ENCODE measurements at places on chromosomes 4 and X.

GRCh38 chr4:37980246-37980645 lies 20.0 kb downstream of the PTTG2 start:
- no peak for DNase-seq

DNA sequence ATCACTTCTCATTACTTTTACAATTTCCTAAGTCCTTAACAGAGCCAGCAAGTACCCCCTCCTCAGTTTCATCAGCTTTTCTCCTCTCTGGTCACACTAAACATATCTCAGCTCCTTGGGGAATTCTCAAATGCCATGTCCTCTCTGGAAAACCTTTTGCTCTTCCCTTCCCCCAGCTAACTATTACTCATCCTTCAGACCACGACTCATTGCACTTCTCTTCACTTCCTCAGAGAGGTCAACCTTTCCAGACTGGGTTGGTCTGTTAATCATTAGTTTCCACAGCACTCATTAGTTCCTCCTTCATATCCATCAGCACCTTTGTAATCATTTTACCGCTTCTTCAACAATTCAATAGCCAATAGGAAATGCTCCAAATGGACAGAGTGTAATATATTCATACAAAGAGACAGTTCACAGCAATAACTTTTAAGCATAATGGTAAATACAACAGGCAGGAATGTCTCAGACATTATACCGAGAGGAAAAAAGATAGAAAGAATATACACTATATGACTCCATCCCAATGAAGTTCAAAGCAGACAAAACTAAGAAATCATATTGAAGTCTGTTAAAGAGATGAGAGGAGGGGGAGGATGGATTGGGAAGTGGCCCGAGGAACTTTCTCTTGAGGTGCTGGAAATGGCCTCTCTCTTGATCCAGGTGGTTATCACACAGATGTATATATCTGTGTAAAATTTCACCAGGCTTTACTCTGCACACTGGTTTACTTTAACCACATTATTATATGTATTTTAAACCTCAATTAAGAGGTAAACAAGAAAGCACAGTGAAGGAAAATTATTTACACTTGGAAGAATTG lies 39.6 kb downstream of the DDX60L start:
- no peak for DNase-seq

DNA sequence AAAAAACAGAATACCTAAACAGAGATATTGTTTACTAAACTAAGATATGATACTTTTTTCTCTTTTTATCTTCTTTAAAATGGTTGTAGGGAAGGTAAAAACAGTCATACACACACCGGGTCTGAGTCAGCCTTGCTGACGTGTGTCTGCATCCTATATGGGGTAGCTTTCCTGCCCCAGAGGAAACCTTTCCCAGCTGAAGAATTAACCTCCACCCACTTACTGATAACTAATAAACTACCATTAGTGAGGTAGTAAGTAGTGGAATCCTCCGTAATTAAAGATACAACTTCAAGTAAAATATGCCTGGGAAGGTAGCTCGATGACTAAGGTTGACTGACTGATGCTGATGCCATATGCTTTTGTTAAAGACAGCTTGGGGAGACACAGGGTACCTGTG lies 312.2 kb downstream of the DCTD start:
- DNase-seq: no peak

DNA sequence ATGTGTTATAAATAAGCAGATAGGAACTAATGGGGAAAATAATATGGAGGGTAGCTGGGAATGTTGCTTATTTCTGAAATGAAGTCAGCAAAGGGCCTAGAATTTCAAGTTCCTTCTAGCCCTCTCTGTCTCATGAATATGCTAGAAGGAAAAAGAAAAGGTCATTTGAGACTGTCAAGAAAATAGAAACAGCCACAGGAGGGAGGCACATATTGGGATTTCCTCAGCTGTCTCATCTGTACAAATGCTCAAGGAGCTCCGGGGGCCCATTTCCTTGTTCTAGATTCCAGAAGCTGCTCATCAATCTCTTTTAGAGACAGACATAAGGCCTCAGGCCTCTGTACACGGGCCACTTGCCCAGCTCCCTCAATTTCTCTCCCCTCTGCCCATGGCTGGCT lies 127.6 kb upstream of the ETNPPL start:
- DNase-seq: no peak

GRCh38 chr4:19930742-19931141 lies 321.0 kb upstream of the SLIT2 start:
- DNase-seq: no peak

DNA sequence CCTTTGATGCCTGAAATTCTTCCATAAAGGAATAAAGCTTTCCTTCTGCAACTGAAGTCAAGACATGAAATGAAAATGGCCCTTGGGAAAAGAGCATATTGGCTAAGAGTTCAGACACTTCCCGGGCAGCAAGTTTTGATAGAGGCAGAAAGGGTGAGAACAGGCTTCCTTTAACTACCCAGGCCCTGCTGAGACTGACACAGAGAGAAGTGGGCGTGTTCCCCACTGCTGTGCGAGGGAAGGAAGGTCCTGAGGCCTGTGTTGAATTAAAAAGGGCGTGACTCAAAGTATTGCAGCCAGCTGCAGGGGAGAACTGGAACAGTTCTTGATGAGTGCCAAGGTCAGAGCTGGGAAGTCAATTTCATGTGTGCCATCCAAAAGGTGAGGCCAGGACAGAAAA lies 33.9 kb upstream of the ADGRG2 start:
- DNase-seq: no peak

DNA sequence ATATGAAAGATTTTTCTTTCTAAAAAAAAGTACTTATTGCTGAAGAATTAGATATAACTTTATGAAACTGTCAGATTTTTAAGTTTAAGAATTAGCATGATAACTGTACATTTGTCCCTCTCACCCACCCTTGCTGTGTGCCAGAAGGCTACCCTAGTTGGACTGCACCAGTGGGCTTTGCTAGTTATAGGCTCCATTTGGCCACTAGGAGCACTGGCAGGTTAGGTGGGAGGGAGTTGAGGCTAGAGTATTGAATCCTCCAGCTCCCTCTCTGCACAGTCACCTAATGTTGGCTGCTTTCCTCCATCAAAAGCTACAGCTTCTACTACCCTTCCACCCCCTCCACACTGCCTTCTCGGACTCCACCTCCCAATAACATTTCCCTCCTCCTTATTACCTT lies 84.2 kb downstream of the TASL start:
- no peak for DNase-seq

DNA sequence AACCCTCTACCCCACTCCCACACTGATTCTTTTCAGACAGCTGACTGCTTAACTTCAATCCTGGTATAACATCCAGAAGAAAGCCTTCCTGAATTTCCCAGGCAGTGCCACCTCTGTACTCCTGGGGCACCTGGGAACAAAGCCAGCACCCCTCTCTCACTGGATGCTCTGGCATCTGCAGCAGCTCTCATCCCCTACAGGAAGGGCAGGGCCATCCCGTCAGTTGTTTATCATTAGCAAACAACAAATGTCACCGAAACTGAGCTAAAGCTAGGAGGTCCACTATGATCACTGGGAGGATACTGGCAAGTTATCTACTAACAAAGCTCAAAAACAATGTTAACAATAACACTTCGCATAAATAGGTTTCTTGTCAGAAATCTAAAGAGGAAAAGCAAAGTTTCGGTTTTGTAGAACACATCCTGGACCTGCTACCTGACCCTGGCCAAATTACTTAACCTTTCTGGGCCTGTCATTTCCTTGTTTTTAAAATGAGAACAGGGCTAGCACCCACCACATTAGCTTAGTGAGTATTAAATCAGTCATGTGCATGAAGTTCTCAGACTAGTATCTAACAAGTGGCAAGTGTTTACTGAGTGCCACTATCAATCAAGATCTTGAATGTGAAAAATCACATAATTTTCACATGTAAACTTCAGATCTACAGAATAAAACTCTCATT lies 86.6 kb downstream of the NR3C2 start:
- no peak for DNase-seq

DNA sequence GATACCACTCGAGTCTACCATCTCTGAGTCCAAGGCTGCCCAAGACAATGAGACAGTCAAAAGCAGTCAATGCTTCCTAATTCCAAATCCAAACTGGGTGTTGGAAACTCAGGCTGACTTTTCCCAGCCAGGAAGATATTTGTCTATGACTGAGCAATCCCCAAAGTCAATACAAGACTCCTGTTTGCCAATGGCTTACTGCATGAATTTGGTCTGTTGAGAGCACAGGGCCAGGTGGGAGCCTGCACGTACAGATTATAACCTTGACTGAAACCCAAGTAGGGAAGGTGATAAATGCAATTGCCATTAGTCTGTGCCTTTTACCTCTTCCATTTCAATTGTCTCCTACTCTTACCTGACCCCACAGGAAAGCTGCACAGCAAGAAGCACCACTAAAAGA lies 72.6 kb upstream of the PPARGC1A start:
- no peak for DNase-seq

- DNase-seq: no peak
These were observed 1712.5 kb downstream of the C4orf33 start for GRCh38 chr4:130808492-130808891.

GRCh38 chr4:11263208-11263607 lies 165.5 kb downstream of the HS3ST1 start:
- DNase-seq: no peak

GRCh38 chrX:37796805-37797204 lies 16.9 kb downstream of the CYBB start:
- DNase-seq: no peak

DNA sequence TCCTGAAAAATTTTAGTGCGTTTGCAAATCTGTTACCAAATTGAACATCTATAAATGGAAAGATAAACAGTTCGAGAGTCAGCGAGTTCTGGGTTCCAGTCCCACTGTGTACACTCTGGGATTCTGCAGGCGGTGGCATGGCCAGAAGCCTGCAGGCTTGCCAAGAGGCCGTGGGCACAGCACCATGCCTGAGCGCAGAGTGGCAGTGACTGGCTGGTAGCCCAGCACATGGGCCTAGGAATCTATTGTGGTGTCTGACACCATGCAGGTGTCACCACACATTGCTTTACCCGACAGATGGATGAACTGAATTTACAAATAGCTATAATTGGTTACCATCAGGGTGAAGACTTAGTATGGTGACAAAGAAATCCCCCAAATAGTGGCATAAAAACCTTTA lies 71.7 kb upstream of the TLR3 start:
- no peak for DNase-seq

DNA sequence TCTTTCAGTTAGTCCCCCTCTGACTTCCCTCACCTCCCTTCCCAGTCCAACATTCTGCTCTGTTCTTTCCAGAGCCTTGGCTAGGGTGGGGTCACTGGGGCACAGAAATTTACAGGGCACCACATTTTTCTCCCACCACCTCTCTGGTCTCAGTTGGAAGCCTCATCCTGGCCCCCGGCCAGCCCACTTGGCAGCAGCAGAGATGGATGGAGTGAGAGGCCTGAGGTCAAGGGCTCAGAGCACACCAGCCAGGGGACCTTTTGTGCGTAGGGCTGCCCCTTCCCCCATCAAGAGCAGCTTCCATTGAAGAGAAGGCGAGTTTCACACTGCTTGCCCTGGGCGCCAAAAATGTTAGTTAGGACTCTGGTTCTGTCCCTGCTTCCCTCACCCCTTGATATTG lies 230.9 kb downstream of the SOX3 start:
- no peak for DNase-seq

DNA sequence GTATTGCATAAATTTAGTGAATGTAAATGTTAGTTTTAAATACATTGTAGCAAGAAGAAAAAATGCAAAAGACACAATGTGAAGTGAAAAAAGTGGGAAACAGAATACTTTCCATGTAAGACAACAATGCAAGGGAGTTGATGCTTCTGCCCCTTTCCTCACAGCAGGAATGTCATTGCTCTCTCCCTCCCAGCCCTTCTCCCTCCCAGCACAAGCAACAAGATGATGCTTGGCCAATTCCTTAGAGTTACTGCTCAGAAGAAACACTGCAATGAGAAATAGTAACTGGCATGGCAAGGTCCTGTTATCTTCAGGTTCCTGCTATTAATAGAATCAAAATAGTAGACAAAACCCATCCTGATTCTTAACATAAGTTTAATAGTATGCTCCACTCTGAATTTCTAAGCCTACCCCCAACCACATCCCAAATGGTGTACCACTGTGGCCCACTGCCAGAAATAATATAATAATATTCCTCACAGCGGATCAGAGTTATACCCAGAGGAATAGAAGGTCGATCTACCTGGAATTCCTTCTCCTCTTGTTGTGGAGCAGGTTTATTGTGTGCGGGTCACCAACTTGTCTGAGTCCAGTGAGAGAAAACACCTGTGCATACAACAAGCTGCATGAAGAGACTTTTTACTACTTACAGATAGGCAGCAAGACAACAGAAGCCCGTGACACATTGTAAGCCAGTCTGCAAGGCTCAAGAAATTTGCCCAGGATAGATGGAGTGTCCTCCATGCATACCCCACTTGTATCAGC lies 69.8 kb upstream of the SLC7A11 start:
- DNase-seq: no peak

- DNase-seq: no peak
These were observed 219.8 kb upstream of the GYPA start for GRCh38 chr4:144360146-144360793.

DNA sequence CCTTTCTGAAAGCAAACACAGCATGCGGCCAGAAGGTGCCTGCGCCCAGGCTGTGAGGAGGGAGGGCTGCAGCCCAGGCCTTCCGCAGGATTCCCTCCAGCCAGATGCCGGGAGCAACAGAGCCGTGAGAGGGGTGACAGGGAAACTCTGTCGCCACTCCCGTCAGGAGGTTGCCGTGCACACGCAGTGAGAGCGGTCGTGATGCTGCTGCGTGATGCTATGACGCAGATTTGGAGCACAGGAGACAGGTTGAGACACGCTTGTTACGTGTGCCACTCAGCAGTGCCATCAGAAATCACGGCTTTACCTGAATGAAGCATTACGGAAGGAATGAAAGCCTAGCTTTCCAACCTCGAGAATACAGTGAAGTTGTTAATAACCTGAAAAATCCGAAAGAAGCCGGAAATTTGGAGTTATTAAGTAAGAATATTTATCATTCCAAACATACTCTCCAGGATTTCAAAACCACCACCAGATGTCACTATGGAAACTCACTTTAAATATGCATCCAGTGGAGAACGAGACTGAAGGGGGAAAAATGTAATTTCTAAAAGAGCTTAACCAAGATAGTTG lies 54.4 kb downstream of the FAT1 start:
- DNase-seq: no peak

Measured in stimulated activated CD4-positive, alpha-beta T cell treated with anti-CD3 and anti-CD28 coated beads, Interleukin-4, amount 100 ng/mL, for 24 hours (primary cell).